ENCODE measurements at places on chromosomes 7 and 10.

GRCh38 chr10:21194510-21194993 is 297.4 kb upstream of the NEBL start:
- no peak for DNase-seq

- no peak for DNase-seq
Observed at GRCh38 chr10:132876993-132877431, 65.4 kb downstream of the CFAP46 start.

GRCh38 chr7:82631998-82632397 is 188.4 kb upstream of the CACNA2D1 start:
- DNase-seq: no peak

DNA sequence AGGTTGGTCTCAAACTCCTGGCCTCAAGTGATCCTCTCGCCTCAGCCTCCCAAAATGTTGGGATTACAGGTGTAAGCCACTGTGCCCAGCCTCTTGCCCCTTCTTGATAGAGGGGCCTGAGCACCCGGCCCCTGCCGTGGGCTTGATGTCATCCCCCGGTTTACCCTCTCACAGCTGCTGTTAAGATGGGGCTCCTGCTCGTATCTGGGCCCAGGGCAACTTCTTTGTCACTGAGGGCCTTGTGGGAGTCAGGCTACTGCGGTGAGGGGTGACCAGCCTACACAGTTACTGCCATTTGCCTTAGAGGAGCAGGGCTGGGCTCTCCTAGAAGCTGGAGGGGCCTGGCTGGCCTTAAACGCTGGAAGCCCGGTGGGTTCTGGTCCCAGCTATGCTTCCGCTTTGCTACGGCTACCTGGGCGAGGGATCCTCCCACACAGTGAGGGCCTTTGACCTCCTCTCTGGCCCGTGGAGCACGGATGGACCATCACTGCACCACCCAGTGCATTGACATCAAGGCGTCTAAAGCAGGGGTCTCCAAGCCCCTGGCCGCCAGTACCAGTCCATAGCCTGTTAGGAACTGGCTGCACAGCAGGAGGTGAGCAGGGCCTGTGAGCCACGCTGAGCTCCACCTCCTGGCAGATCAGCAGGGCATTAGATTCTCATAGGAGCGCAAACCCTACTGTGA is 1.1 kb upstream of the TMEM130 start:
- DNase-seq: no peak

- no peak for DNase-seq
Observed at GRCh38 chr7:139457153-139457946, 26.1 kb downstream of the KLRG2 start.

- no peak for DNase-seq
Observed at GRCh38 chr10:5242585-5242984, 45.9 kb downstream of the AKR1C4 start.

GRCh38 chr7:75727881-75728593 is 10.7 kb downstream of the HIP1 start:
- no peak for DNase-seq

GRCh38 chr7:34758111-34758601 is 100.1 kb downstream of the NPSR1 start:
- DNase-seq: no peak

- DNase-seq: no peak
Observed at GRCh38 chr7:70446448-70447143, 685.3 kb upstream of the GALNT17 start.

DNA sequence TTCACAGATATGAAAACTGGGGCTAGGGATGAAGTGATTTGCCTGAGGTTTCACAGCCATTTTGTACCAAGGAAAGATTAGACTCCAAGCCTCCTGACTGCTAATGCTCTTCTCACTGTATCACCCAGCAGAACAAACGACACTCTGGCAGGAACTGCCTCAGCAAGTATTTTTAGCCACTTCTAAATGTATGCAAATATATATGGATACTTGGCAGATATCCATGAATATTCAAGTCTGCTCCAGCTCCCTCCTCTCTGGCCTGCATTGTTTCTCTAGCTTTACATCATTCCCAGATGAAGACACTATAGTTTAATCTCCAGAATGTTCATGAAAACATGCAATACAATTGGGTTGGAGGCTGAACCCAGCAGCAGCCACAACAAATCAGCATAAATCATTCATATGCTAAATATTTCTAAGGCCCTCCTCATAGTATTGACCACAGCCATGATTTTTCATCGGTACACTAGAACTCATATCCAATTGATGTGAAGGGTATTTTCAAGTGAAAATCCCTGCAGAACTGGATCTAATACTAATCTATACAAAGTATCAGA is 65.5 kb downstream of the HPSE2 start:
- no peak for DNase-seq

DNA sequence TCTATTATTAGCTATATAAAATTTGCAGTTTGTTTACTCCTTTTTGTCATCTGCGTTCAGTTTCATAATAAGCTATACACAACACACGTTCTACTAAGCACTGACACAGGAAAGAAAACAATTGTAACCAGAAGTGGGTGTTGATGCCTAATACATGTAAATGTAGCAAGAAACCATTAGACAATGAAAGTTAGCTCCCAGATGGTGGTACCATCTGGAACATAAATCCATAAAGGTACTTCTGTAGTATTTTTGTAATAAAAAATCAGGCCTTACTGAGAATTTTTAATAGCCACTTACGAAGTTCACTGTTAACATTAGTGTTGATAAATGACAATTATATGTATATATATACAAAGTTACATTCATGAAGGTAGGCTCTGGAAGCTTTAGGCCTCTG is 194.7 kb downstream of the KCND2 start:
- DNase-seq: no peak

DNA sequence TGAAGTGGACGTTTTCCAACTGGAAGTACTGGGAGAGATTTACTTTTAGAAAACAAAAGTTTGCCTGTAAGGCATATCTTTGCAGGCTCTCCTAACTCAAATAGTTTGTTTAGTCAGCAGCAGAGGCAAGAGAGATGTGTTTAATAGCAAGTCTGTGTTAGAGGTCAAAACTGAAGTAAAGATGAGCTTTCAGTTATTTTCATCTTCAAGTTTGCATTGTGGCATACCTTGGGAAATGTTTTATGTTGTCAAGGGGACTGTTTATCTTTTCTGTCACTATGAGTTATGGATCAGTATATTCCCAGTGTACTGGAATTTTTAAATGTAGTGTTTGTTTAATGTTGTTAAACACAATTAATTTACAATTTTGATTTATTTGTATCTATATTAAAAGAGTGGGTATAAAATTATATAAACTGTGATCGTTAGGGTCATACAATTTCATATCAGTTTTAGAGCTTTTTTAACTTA is 169.7 kb upstream of the PPP1R3A start:
- no peak for DNase-seq

GRCh38 chr7:122438006-122438405 is 133.5 kb upstream of the FEZF1 start:
- DNase-seq: no peak

DNA sequence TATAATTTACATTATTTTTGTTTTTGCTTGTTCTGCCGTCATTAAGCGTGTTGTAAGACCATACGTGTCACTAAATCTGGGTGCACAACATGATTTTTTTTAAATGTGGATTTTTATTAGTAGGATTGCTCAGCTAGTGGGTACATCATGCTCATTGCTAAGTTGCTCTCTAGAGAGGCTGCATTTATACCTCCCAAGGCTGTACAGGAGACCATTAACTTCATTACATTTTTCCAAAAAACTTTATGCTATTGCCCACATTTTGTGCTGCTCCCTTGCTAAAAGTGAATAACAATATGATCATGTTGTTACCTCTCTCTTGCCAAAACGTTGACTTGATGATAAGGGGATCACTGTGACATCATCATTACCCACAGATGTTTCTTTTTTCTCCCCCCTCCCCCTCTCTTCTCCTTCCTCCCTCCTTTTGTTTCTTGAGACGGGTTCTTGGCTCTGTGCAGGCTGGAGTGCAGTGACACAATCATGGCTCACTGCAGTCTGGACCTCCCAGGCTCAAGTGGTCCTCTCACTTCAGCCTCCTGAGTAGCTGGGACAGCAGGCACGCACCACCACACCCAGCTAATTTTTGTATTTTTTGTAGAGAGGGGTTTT is 65.1 kb downstream of the BMPR1A start:
- no peak for DNase-seq

- no peak for DNase-seq
Observed at GRCh38 chr7:33882040-33882837, 23.1 kb upstream of the BMPER start.
